ENCODE measurements at places on chromosomes 6 and 20.

DNA sequence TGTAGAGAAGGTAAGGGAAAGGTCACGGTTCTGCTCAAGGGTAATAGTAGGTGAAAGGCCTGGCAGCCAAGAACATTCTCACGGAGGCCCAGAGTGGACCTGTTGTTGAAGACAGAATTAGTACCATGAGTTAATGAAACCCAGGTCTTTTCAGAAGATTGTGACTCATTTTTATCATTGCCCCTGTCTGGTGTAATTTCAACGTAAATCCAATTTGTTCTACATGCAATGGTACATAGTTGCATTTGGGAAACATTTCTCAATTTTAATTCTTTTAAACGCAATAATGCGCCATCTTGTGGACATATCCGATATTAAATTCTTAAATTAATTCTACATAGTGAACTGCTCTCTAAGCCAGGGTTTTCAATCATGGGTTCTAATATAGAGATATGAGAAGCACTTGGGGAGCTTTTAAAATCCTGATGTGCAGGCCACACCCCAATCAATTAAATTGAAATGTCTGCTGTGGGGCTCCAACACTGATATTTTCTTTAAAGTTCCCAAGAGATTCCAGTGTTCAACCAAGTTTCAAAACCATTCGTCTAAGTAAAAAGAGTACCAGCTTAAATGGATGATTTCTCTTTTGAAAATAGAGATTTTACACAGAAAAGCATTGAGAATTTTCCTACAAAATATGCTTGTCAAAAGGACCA, 257.4 kb downstream of the PLCB1 start:
- DNase-seq = no peak

DNA sequence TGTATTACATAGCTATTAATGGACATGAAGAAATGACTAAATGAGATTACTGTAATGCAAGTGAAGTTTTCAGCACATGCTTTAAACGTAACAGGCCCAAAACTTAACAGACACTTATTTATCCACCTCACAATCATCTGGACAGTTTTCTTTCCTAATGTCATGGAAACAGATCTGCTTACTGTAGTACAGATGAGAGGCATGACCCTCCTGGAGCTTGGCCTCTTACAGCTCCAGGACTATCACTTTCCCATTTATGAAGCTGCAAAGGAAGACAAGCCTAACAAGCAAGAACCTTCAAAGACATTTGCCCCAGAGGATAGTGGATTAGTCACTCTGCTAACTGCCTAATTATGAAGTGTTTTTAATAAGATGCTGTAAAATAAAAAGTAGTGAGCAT, 419.3 kb downstream of the PHF3 start:
- DNase-seq = no peak

- DNase-seq = no peak
Observed at GRCh38 chr6:136769759-136770158, 22.5 kb downstream of the MAP3K5 start.

DNA sequence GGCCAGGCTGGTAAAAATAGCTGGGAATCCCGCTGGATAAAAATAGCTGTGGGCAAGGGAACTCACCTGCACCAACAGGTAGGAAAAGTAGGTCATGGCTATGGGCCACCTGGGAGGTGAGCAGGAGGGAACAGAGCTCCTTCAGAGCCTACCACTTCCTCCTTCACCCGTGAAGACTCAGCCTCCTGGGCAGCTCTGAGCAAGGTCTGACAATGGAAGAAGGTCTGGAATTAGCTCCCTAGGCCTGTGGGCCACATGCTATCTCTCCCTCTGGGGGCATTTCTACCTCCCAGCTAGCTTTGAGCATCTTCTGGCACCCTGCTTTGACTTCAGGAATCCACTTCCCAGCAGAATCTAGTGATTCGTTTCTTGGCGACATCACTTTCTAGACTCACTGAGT, 153.9 kb downstream of the MRPL14 start:
- peak; percentile 32 for DNase-seq

DNA sequence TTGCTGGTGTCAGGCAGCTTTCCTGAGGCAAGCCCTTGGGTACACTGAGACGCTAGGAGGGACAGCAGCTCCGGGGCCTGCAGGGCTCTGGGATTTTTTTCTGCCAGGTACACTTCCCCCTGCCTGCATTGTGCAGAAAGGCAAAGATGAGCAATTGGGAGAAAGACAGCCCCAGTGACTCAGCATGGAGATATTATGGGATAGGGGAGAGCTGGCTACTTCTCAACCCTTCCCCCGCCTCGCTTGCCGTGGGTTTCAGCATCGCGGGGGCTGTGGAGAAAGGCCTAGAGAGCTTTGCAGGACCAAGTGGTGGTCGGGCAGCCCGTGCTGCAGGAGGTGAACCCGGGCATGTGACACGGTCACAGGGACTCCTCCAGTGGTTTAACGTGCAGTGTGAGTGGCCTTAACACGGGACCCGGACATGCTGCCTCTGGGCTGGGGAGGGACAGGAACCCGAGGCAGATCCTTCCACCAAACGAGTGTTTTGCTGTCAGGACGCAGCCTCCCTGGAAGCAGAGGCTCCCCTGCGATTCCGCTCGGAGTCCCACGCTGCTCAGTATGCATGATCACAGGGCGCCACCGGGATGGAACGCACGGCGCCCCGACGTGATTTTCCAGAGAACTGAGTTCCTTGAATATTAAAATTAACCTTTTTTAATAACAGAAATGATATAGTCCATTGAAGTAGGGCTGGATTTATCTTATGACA, 139.9 kb downstream of the CDH4 start:
- DNase-seq = no peak

DNA sequence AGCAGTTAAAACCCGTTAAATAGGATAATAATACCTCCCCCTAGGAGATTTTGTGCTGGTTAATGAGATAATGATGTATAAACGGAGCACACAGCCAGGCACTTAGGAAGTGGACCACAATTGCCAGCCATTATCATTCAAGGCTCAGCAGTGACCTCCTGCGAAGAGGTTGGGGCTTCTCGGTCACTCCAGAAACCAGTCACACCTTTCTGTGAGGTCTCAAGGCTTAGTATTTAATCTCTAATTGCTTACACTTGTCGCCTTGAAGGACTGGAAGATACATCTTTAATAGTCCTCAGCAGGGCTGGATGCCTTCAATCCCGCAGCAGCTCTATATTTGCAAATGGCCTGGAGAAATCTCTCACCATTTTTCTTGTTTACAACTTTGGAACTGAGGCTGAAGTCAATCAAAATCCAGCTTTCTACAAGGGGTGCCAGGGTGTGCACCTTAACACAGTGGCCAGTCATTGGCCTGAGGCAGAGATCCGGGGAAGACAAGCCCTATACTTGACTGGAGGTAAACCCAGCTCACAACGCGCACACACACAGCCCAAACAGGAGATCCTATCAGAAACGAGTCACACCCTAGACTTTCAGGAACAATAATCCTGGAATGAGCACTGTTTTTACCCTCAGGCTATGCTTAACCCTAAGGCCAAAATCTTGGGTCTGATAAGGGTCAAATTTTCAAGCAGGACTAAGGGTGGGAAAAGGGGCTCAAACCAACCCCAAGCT, 1.2 kb downstream of the POU5F1 start:
- DNase-seq = no peak

DNA sequence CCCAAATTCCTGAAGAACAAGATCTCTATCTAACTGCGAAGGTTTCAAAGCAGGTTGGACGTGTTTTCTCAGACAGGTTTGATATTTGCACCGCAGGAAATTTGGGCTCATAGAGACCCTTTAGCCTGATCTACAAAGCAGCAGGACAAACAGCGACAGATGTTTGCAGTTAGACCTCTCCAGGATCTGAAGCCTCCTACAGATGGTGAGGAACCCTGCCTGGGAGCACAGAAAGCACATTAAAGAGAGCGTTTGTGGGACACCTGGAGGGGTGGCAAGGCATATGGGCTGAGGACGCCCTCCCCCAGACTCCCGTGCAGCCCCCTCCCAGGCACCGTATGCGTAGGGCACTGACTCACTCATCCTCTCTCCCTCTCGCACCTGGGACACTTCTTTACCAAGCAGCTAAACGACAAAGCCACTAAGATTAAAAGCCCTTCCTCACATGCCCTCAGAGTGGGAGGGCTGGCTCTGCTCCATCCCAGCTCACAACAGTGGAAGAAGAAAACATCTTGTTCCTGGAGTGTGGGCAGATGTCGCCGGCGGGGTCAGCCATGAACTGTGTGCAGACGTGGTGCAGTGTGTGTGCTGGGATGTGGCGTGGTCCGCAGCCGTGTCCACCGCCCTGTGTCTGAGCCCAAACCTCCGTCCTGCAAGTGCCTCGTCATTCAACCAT, 249.7 kb upstream of the AFDN start:
- DNase-seq = peak; percentile 16

- DNase-seq = no peak
Observed at GRCh38 chr6:42163981-42164380, 9.2 kb upstream of the GUCA1A start.

- DNase-seq = no peak
Observed at GRCh38 chr6:108781419-108782100, 66.7 kb upstream of the ARMC2 start.

GRCh38 chr20:51807720-51808250, 5.5 kb upstream of the SALL4 start:
- DNase-seq = no peak

DNA sequence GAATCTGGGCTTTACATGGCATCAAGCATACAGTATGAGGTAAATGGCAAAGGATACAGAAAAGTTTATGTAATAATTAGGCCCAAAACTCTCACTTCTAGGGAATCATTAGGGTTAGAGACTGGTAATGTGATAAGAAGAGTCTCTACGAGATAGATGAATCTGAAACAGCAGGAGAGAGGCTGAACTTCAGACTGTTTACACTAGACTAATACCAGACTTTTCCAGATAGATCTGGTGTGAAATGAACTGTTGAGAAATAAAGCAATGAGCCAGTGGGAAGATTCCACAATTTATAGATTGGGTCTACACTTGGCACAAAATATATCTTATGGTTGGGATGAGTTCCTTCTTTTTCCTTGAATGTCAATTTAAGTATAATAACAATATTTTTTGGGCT, 134.3 kb downstream of the MAN1A1 start:
- DNase-seq = no peak

DNA sequence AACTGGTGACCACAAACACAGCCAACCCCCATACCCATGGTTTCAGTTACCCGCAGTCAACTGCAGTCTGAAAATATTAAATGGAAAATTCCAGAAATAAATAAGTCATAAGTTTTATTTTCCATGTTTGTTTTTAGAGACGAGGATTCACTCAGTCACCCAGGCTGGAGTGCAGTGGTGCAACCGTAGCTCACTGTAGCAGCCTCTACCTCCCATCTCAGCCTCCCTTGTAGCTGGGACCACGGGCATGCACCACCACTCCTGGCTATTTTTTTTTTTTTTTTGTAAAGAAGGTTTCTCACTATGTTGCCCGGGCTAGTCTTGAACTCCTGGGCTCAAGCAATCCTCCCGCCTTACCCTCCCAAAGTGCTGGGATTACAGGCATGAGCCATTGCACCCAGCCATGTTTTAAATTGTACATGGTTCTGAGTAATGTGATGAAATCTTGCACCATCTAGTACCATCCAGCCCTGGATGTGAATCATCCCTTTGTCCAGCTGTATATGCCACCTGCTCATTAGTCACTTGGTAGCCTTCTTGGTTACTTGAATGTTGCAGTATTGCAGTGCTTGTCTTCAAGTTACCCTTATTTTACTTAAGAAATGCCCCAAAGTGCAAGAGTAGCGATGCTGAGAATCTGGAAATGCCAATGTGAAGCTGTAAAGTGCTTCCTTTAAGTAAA, 14.5 kb downstream of the CSNK2A1 start:
- no peak for DNase-seq

DNA sequence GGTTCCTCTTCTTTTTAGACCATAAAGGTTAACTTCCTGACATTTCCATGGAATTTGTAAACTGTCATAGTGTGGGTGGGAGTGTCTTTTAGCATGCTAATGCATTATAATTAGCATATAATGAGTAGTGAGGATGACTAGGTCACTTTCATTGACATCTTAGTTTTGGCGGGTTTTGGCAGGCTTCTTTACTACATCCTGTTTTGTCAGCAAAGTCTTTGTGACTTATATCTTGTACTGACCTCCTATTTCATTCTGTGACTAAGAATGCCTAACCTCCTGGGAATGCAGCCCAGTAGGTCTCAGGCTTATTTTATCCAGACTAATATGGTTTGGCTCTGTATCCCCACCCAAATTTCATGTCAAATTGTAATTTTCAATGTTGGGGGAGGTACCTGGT, 149.6 kb upstream of the SYNCRIP start:
- DNase-seq = no peak

DNA sequence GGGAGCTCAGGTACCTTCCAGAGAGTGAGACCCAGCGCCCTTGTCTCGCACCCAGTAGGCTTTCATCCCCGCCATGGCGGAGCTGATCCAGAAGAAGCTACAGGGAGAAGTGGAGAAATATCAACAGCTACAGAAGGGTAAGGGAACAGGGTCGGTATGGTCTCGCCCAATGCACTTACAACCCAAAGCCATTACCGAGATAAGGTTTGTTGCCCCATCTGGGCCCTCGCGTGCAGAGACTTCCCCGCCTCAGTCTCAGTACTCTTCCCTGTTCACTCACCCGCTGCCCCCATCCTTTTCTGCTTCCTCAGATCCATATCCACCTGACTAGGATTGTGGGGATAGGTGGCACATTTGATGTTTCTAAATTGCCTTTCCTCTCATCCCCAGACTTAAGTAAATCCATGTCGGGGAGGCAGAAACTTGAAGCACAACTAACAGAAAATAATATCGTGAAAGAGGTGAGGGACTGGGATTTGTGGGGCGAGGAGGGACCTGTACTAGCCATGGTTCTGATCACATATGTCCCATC, 449 bp downstream of the PFDN6 start:
- no peak for DNase-seq

All from liver (tissue), 10 donors.